ENCODE measurements at places on chromosomes 16 and 17.

- no peak for DNase-seq
Observed at GRCh38 chr16:69031877-69032301, 73.6 kb upstream of the HAS3 start.

GRCh38 chr17:62059414-62059813, 5.7 kb downstream of the MED13 start:
- no peak for DNase-seq

GRCh38 chr17:47810200-47810821, 11.3 kb downstream of the OSBPL7 start:
- DNase-seq = no peak

GRCh38 chr16:51880776-51881175, 666.2 kb downstream of the TOX3 start:
- DNase-seq = no peak

- no peak for DNase-seq
Observed at GRCh38 chr16:3088450-3088849, 10.6 kb downstream of the ZSCAN10 start.
